Naive thymus-derived CD4-positive, alpha-beta T cell (primary cell): ENCODE measurements at places on chromosomes 13 and 19.

- H3K27ac ChIP-seq = no peak overlapping the region
- H3K4me3 ChIP-seq = no peak overlapping the region
- peaks cover 18% of the 10 kb centered on the region for H3K4me1 ChIP-seq
- no peak for DNase-seq
Observed at GRCh38 chr13:30773561-30773960, 38.2 kb downstream of the ALOX5AP start.

GRCh38 chr13:41250993-41251392, 12.4 kb downstream of the MTRF1 start:
- no peak overlapping the region for H3K4me3 ChIP-seq
- no peaks in the 10 kb centered on the region for H3K4me1 ChIP-seq
- H3K36me3 ChIP-seq = no peaks in the 10 kb centered on the region
- H3K27me3 ChIP-seq = no peaks in the 10 kb centered on the region
- no peak for DNase-seq

- H3K36me3 ChIP-seq = no peaks in the 10 kb centered on the region
- H3K27me3 ChIP-seq = no peaks in the 10 kb centered on the region
- no peak for DNase-seq
- no peak overlapping the region for H3K4me3 ChIP-seq
- H3K4me1 ChIP-seq = no peaks in the 10 kb centered on the region
Observed at GRCh38 chr13:51955816-51956603, 55.2 kb downstream of the ATP7B start.

GRCh38 chr13:22926748-22927400, 253.9 kb upstream of the SGCG start:
- H3K4me1 ChIP-seq = no peaks in the 10 kb centered on the region
- H3K4me3 ChIP-seq = no peak overlapping the region
- DNase-seq = no peak

GRCh38 chr19:2602391-2603181, 99.9 kb downstream of the GNG7 start:
- peaks cover 2% of the 10 kb centered on the region for H3K4me1 ChIP-seq
- no peak overlapping the region for H3K27ac ChIP-seq
- no peaks in the 10 kb centered on the region for H3K27me3 ChIP-seq
- no peak overlapping the region for H3K4me3 ChIP-seq
- DNase-seq = no peak

GRCh38 chr19:47436712-47437401, 17.5 kb upstream of the MEIS3 start:
- no peaks in the 10 kb centered on the region for H3K36me3 ChIP-seq
- no peak overlapping the region for H3K27ac ChIP-seq
- DNase-seq = peak; percentile 67
- no peaks in the 10 kb centered on the region for H3K4me1 ChIP-seq
- H3K4me3 ChIP-seq = no peak overlapping the region
- H3K27me3 ChIP-seq = no peaks in the 10 kb centered on the region

DNA sequence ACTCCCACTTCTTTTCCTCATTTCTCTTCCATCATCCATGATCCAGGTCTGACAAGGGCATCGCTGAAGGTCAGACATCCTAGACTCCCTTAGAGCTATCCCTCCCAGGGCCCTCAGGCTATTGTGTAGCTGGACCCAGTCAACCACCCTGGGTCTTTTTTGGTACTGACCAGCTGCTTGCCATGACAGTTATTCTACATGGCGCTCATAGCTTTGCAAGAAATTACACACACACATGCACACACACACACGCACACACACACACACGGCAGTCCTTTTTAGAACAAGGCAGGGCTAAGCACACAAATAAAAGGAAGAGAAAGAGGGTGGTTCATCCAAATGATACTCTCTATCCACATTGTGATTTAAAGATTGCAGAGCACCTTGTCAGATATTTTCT, 18.3 kb downstream of the SIAH3 start:
- H3K4me1 ChIP-seq = no peaks in the 10 kb centered on the region
- no peak for DNase-seq
- no peak overlapping the region for H3K27ac ChIP-seq
- no peaks in the 10 kb centered on the region for H3K36me3 ChIP-seq
- no peaks in the 10 kb centered on the region for H3K27me3 ChIP-seq

- H3K4me3 ChIP-seq = no peak overlapping the region
- no peaks in the 10 kb centered on the region for H3K36me3 ChIP-seq
- no peak for DNase-seq
- no peaks in the 10 kb centered on the region for H3K27me3 ChIP-seq
Observed at GRCh38 chr19:7603919-7604318, 8.3 kb downstream of the CAMSAP3 start.

- no peaks in the 10 kb centered on the region for H3K27me3 ChIP-seq
- H3K4me3 ChIP-seq = no peak overlapping the region
- H3K4me1 ChIP-seq = no peaks in the 10 kb centered on the region
- no peaks in the 10 kb centered on the region for H3K36me3 ChIP-seq
- H3K27ac ChIP-seq = no peak overlapping the region
- no peak for DNase-seq
Observed at GRCh38 chr13:59774491-59774971, 389.2 kb downstream of the DIAPH3 start.

- no peak for DNase-seq
- no peaks in the 10 kb centered on the region for H3K36me3 ChIP-seq
- H3K27me3 ChIP-seq = no peaks in the 10 kb centered on the region
- no peak overlapping the region for H3K27ac ChIP-seq
- no peaks in the 10 kb centered on the region for H3K4me1 ChIP-seq
Observed at GRCh38 chr13:44131069-44131614, 242.5 kb upstream of the SERP2 start.

- no peak overlapping the region for H3K4me3 ChIP-seq
- no peak overlapping the region for H3K27ac ChIP-seq
- peaks cover 5% of the 10 kb centered on the region for H3K36me3 ChIP-seq
- H3K4me1 ChIP-seq = peaks cover 41% of the 10 kb centered on the region
Observed at GRCh38 chr13:98507282-98507797, 69.6 kb downstream of the STK24 start.

DNA sequence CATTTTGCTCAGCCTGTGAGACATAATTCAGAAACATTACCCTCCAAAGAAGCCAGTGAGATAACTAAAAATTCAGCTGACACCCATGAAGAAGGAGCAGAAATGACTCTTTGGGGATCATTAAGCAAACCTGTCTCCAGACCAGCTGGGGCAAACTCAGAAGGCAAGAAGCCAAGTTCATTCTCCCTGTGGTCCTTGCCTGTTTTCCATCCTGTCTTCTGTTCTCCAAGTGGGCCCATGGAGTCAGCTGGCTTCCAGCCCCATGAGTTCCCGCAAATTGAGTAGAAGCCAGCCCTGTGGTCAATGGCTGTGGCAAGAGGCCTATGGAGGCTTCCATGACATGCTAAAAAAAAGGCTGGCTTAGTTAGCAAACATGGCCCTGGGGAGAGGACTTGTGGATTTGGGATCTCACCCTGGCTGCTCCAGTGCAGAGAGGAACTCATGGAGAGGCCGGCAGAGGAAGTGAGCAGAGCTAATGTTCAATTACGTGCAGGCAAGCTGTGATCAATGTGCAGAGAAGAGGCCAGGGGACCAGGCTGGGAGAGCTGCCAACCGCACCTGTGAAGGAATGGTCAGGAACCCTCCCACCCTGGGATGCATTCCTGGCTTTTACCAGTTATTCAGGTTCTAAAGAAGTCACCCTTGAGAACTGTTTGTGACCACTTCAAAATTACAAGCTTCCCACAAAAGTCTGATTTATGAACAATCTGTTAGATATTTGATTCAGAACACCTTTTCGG, 229.1 kb downstream of the TSHZ3 start:
- no peak overlapping the region for H3K27ac ChIP-seq
- no peak overlapping the region for H3K4me3 ChIP-seq
- no peaks in the 10 kb centered on the region for H3K4me1 ChIP-seq
- no peak for DNase-seq

- peaks cover 44% of the 10 kb centered on the region for H3K36me3 ChIP-seq
- peaks cover 30% of the 10 kb centered on the region for H3K4me1 ChIP-seq
- peak overlapping the region; percentile 99 for H3K27ac ChIP-seq
- DNase-seq = peak; percentile 51
- peak overlapping the region; percentile 77 for H3K4me3 ChIP-seq
Observed at GRCh38 chr19:41264581-41265394, 616 bp downstream of the HNRNPUL1 start.

DNA sequence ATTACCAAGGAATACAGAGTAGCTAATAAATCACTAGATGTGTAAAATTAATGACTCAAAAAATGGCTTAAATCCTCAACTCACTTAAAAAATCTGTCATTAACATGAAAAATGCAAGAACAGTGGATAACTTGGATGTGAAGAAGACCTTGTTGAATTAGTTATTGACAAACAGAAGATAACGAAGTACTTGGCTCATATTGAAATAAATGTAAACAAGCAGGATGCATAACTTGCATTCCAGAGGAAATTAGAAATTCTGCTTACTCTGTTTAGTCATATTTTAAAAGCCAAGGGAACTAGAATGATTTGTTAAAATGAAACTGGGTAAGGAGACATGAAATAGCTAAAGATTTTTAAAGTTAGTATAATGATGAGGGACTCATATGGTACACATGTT, 1812.2 kb downstream of the PCDH9 start:
- no peaks in the 10 kb centered on the region for H3K4me1 ChIP-seq
- H3K27ac ChIP-seq = no peak overlapping the region
- DNase-seq = no peak
- H3K36me3 ChIP-seq = no peaks in the 10 kb centered on the region
- H3K27me3 ChIP-seq = no peaks in the 10 kb centered on the region
- no peak overlapping the region for H3K4me3 ChIP-seq

- H3K27me3 ChIP-seq = no peaks in the 10 kb centered on the region
- no peak overlapping the region for H3K27ac ChIP-seq
- no peaks in the 10 kb centered on the region for H3K36me3 ChIP-seq
- H3K4me1 ChIP-seq = peaks cover 39% of the 10 kb centered on the region
- DNase-seq = no peak
- H3K4me3 ChIP-seq = no peak overlapping the region
Observed at GRCh38 chr19:45448887-45449299, 18.9 kb upstream of the FOSB start.

- DNase-seq = no peak
- no peaks in the 10 kb centered on the region for H3K27me3 ChIP-seq
- H3K4me1 ChIP-seq = no peaks in the 10 kb centered on the region
- H3K36me3 ChIP-seq = no peaks in the 10 kb centered on the region
- no peak overlapping the region for H3K27ac ChIP-seq
Observed at GRCh38 chr13:67943116-67943515, 713.0 kb upstream of the PCDH9 start.

DNA sequence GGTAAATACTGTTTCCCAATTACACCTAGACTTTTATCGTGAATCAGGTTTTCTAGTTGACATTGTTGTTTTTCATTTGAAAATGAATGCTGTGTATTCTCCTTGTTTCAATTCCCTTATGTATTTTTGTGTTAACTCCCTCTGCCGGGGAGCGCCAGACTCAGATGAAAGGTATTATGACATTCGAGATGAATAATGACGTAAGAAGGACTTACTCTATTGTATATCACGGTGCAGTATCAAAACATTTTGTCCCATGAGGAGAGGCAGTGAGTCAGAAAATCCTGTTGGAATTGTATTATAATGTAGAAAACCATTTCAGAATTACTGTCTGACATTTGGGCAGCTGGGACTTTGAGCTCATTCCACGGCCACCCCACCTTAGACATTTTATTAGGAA, 61.6 kb downstream of the LRCH1 start:
- H3K4me3 ChIP-seq = no peak overlapping the region
- no peaks in the 10 kb centered on the region for H3K36me3 ChIP-seq
- no peaks in the 10 kb centered on the region for H3K4me1 ChIP-seq
- H3K27me3 ChIP-seq = no peaks in the 10 kb centered on the region
- no peak for DNase-seq
- no peak overlapping the region for H3K27ac ChIP-seq

DNA sequence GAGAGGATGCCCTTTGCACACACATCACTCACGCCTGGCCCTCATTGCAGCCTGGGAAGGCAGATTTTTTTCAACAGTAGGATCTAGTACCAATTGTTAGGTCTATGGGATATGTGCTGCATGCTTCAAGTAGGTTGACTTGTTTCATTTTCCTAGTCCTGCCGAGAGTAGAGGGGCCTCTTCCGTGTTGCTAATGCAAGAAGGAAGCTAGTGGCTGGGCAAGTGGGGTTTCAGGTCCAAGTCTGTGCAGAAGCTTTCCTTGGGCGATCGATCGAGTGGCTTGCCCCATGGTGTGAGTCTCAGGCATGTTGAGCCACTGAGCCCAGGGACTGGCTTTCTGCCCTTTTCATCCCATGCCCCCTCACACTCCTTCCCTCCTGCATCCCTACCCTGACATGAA, 13.7 kb downstream of the ILF3 start:
- no peak for DNase-seq
- H3K4me1 ChIP-seq = peaks cover 8% of the 10 kb centered on the region
- H3K36me3 ChIP-seq = peaks cover 8% of the 10 kb centered on the region
- H3K27ac ChIP-seq = no peak overlapping the region

- H3K27me3 ChIP-seq = peaks cover 27% of the 10 kb centered on the region
- no peak overlapping the region for H3K4me3 ChIP-seq
- H3K4me1 ChIP-seq = no peaks in the 10 kb centered on the region
- H3K27ac ChIP-seq = no peak overlapping the region
Observed at GRCh38 chr19:55372316-55373081, 2.2 kb upstream of the IL11 start.

DNA sequence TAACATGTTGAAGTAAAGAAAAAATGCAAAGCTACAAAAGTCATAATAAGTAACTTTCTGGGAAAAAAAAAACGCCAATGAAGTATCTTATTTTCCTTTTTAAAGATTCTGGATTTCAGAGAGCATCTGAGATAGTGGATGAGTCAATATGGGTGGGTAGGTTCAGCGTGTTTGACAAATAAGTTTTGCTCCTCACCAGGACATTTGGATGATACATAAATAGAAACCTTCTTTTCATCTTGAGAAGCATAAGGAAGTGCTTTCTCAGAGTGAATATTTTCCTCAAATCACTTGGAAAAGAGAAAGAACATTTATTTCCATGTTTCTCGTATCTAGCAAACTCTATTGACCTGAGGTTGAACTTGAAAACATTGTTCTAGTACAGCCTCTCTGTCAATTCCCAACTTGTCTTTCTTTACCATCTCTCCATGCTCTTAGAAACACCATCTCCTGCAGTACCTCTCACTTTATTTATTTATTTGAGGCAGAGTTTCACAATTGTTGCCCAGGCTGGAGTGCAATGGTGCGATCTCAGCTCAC, 463.2 kb downstream of the KLF5 start:
- H3K36me3 ChIP-seq = no peaks in the 10 kb centered on the region
- H3K27ac ChIP-seq = peak overlapping the region; percentile 71
- H3K4me1 ChIP-seq = peaks cover 13% of the 10 kb centered on the region
- no peaks in the 10 kb centered on the region for H3K27me3 ChIP-seq
- DNase-seq = no peak

DNA sequence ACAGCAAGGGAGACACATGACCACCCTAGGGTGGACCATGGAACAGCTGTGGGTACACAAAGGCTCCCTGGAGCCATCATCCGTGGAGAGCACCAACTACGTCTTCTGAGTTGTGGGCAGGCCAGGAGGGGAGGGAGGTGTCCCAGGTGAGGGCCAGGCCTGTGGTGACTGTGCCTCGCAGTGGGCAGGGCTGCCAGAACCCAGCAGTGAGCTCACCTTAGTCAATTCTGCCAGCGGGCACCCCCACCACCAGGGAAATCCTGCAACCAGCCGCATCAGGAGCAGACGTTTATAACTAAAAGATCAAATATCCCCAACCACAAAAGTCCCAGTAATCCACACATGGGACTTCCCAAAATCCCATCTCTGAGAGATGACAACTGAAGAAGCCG, 19.6 kb downstream of the ELL start:
- no peaks in the 10 kb centered on the region for H3K36me3 ChIP-seq
- no peak overlapping the region for H3K4me3 ChIP-seq
- H3K27ac ChIP-seq = no peak overlapping the region
- H3K4me1 ChIP-seq = peaks cover 92% of the 10 kb centered on the region
